ENCODE measurements at places on chromosomes 2 and 18.
A peak's percentile ranks its signal among the peaks of the same experiment; 100 is the strongest.

DNA sequence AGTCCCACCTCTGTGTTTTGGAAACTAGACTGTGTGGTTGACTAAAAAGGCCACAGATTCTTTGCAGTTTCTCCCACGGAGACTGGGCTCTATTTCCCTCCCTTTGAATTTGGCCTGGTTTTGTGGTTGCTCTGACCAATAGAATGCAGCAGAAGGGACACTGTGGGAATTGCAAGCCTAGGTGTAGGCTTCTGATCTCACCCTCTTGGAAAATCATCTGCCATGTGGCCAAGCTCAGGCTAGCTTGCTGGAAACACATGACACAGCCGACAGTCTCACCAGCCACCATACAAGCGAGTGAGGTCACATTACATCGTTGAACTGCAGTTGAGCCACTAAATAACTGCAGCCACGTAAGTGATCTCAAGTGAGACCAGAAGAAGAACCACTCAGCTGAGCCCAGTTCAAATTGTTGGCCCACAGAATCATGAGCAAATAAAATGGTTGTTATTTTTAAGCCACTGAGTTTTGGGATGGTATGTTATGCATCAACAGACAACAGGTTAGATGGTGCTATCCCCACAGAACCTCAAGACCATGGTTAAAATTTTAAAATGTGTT lies 319.1 kb upstream of the MEX3C start:
- no peak for DNase-seq

DNA sequence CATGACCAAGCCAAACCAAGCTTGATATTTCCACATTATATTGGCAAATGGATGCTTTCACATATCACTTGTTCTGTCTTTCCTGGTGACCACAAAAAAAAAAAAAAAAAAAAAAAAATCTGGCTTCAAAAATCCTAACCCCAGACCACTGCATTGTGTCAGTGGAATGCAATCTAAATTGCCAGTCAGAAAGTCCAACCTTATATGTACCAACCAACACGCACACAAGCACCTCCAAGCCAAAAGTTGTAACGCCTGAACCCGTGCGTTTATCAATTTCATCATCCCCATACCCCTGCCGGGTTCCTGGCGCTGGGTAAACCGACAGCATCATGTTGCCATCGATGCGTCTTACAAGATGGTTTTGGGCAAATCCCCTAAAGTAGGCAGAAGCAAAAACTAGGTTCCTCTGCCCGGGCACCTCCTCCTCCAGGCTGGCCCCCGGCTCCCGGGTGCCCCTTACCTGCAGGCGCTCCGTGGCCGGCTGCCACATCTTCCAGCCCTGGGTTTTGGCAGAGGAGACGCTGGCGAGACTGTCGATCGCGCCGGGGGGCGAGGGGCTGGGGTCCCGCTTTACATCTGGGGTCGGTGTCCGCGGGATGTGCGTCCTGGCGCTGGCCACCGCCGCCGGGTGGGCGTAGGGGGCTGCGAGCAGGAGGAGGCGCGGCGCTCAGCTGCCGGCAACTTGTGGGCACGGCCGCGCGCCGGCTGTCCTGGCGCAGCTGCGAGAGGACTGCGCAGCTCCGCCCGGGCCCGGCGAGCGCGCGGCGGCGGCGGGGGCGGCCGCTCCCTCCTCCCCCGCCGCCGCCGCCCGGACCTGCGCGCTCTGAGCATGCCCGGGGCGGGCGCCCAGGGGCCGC lies at the start of gene PID1:
TSS of gene PID1 (minus strand) at position 737 of the 860 bp plus-strand sequence. CDS start at position 493, 244 bp downstream.
- DNase-seq = peak; percentile 84

DNA sequence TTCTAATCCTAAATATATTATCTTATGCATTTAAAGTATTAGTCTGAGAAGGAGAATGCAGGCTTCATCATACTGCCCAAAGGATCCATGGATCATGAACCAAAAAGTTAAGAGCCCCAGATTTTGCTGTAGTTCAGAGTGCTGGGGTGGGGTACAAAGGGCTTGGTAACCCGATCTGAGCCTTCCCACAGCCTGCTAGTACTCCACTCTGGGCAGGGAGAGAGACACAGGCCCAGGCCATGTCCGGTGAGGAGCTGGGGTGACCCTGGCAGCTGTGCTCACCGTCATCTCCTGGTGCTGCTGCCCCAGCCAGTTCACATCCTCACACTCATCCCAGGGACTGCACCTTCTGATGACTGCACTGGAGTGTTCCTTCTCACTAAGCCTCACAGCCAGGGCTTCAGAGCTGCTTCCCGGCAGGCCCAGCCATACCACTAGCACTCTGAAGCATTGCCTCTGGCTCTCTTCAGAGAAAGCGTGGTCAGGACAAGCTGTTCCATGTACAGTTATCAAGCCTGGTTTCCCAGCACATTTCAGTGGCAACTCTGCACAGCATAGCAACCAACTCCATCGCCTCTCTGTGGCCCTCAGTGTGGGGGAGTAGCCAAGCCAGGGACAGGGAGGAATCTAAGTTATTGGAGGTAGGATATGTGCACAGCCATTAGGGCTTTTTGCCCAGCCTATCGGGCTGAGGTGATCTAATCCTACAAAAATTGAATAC lies 189.0 kb upstream of the CTAGE1 start:
- no peak for DNase-seq

DNA sequence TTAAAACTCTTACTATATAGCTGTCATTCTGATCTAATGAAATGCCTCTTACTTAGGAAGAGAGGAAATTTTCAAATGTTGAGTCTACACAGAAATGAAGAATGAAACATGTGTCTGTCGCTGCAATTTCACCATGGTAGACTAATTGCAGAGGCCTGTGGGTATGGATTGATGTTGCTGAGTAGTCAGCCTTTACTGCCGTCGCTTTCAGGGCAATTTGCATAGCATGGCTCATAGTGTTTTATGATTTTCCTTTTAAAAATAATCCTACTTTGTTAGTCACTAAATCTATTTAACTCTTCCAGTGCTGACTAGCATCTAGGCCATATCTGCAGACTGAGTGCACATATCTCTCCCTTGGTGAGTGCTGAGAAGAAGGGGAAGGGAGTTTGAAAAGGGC lies 819.2 kb downstream of the SATB2 start:
- no peak for DNase-seq

- no peak for DNase-seq
Measured at GRCh38 chr2:146602383-146602782, 1242.4 kb upstream of the ACVR2A start.

DNA sequence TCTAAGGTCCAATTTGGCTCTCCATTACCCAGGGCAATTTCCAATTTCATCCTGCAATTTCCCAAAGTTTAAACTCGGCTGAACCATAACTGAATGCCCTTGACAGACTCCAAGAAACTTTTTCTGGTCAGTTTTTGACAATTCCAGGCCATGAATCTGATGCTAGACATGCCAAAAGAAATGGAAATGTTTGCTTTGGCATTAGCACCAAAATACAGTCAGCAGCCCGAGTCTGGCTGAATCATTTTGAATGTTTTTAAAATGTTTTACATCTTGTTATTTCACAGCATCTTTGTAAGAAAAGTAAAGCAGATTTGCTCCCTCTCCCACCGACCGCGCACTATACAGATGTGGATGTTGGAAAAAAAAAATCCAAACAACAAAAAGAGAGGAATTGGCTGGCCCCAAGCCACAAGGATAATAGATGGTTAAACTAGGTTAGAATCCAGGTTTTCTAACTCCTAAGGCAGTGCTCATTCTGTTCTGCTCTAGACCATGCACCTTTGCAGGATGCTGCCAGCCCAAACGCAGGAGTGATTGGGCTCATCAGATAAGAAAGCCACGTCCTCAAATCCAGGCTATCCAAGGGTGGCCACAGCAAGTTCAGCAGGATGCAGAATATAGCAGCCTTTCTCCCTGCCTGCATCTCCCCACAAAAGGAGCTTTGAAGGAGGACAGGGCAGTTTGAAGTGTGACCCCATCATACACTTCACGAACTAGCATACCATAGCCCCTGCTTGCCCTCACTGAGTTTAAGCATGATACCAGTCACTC lies 167.5 kb downstream of the ALK start:
- no peak for DNase-seq

GRCh38 chr18:6249170-6249569 lies 165.5 kb downstream of the L3MBTL4 start:
- no peak for DNase-seq

- peak; percentile 20 for DNase-seq
Measured at GRCh38 chr2:221616561-221616960, 44.5 kb upstream of the EPHA4 start.

GRCh38 chr2:101328474-101329007 lies 20.0 kb upstream of the RNF149 start:
- DNase-seq = no peak

DNA sequence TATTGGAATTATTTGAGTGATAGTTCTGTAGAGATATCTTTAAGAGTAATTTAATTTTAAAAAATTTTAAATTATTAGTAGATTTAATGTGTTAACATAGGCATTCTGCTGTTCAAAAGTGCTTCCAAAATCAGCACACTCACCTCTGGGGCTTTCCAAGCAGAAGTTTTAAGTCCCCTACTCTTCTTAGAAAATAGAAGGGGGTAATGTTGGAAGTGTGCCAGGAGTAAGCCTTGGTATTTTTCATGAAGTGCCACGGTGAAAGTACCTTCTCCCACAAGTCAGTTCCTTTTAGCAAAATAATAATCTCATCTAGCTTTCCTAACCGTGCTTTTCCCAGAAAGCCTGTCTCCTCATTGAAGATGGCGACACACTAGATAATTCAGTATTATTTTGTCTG lies 3.9 kb upstream of the TNFRSF11A start:
- no peak for DNase-seq

- no peak for DNase-seq
Measured at GRCh38 chr2:217127744-217128143, 267.9 kb upstream of the TNP1 start.

DNA sequence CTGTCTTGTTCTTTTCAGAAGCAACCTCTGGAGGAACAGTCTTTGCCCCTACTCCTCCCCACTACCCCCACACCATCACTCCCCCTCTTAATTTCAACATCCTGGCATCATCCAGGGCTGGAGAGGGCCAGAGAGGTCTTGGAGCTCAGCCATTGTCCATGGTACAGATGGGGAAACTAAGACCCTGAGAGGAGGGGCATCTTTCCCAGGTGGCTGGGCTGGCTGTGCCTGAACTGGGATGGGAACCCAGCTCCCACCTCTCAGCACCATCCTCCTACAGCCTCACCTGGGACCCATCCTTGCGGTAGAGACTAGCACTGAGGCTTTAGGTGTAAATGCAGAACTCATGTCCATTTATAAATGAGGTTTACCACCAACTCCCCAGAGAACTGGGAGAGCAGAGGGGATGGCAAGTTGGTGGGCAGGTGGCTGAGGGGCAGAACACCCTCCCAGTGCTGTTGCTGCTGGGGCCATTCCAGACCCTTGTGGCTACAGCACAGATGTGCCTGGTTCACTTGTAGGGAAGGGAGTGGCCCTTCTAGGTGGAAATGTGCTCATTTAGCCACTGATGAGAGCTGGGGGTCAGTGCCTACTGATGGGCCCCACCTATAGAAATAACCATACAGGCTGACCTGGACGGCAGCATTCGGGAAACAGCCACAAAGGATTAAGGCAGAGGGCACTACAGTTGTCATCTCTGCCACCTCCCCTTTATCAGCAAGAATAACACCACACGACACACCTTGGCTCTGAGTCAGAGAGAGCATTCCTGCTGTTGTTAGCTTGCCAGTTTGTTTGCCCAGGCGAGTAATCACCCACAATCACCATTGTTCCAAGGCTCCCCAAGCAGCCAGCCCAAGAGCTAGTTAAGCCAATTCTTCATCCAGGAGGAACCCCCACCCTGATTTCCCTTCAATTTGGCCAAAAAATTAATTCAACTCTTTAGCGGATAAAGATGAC lies 2.1 kb downstream of the MLPH start:
- DNase-seq = peak; percentile 17

DNA sequence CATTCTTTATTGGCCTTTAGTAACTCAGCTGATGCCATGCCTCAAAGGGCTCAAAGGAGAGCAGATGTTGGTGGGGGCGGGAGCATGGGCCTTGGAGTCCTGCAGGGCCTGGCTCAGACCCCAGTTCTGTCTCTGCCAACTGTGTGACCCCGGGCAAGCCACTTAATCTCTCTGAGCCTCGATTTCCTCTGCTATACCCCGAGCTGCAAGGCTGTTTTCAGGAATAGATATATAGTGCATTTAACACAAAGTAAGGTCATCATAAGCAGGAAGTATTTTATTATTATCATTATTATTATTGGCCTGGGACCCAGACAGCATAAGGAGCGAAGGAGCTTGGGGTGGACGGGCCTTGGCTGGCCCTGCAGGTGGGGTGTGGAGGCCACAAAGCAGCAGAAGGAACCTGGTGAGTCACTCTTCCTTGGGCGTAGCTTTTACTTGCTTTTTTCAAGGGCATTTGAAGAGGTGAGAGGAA lies 162.7 kb downstream of the INHBB start:
- DNase-seq = no peak

- DNase-seq = no peak
Measured at GRCh38 chr2:178886006-178886405, 78.8 kb upstream of the TTN start.

- DNase-seq = no peak
Measured at GRCh38 chr2:128500138-128500800, 181.6 kb upstream of the HS6ST1 start.

DNA sequence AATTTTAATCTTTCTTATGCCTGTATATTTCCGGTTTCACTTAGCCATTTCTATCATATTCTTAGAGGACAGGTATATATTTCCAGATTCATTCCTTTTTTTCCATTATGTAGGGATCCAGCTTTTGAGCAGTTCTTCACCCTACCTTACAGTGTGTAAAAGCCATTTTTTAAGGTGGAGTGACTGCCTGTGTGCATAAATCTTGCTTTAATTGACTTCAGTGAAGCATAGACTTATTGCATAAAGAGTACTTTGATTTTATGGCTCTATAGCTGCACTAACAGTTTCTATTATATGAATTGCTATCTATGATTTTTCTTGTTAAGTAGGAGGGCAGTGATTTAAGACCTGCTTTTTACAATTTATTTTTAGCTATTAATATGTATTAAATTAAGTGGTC lies 132.6 kb downstream of the NYAP2 start:
- peak; percentile 16 for DNase-seq

DNA sequence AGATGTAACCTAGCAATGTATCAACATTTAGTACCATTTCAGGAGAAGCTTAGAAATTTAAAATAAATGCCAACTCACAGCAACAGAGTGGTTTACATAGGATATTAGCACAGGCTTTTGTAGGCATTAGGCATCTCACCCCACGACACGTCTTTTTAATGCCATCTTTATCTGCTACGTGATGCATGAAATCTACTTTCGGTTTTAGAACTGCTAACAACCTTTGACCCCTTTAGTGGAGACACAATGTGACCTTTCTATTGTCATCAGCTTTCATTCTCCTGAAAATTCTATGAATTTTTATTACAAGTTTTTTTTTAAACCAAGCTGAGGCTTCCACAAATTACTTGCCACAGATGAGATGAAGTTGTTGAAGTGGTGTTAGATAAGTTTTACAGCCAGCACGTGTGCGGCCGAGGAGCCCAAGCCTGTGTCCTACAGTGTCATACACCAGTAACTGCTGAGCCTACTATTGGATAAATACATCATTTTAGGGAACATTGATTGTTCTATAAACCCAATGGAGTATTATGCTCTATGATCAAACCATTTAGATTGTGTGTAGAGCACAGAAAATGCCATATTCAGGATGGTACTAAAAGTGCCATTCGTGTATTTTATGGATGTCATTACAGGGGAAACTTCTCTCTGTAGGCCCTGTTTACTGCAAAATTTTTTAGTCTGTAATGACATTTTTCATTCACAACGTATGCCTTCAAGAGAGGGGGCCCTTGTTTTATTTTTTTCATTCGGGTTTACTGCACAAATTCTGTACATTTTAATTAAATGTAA lies 151.6 kb downstream of the PTGR3 start:
- no peak for DNase-seq

- DNase-seq = no peak
Measured at GRCh38 chr18:29226213-29226612, 1049.3 kb upstream of the CDH2 start.
